ENCODE measurements at places on chromosomes 1 and 21.

GRCh38 chr1:108889706-108890384 is 13.1 kb downstream of the GPSM2 start:
- DNase-seq: no peak

GRCh38 chr1:87318056-87318650 is 10.5 kb upstream of the LMO4 start:
- no peak for DNase-seq

- DNase-seq: no peak
These were observed 6.6 kb downstream of the FMO1 start for GRCh38 chr1:171254859-171255258.

- no peak for DNase-seq
These were observed 309.2 kb downstream of the HLX start for GRCh38 chr1:221188458-221188857.

GRCh38 chr1:21067551-21068227 is 109.0 kb downstream of the EIF4G3 start:
- no peak for DNase-seq

Measured in RCC 7860 (cell line).